Activated naive CD4-positive, alpha-beta T cell (primary cell): ENCODE measurements at places on chromosomes 16 and 17.

DNA sequence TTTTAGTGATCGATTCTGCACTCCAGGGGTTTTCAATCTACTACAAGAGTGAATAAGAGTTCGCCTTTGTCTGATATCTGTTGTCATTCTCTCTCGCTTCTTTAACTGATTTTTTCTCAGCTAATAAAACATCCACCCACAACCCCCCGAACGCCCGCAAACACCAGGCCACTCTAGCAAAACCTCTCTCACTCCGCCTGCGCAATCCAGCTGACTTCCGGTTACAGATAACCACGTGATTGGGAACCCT, 338 bp upstream of the RPL19 start:
- peak; percentile 71 for DNase-seq

- DNase-seq, result no peak
These were observed 490 bp downstream of the GID4 start for GRCh38 chr17:18039535-18040260.

- no peak for DNase-seq
These were observed 1.4 kb downstream of the NTN3 start for GRCh38 chr16:2472488-2472864.

DNA sequence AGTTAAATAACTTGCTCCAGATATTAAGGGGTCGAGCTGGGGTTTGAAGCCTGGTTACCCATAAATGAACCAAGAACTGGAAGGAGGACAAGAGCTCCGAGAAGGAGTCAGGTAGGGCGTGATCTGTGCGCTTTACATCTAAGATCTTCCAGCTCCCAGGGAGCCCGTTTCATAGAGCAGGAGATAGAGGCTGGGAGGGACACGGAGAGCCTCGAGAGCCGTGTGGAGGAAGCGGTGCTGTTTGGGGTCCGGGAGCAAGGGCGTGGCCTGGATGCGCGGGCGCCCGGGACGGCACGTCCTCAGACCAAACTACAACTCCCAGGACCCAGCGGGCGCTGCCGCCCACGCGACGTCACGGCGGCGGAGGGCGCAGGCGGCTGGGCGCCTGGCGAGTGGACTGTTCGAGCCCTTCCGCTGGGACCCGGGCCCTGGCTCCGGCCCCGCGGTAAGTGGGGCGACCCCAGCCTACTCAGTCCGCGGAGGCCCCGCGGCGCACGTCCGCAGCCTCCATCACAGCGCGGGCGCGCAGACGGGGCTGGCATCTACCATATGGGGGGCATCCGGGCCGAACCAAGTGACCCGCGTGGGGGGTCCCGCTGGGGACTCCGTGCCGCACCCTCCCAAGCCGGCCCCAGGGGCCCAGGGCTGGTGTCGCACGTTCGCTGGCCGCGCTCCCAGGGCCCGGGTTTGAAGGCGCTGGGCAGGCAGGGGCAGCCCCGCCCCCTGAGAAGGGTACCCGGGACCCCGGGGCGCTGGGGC, at the start of gene BCKDK:
Gene BCKDK (plus strand): TSS at position 352 of the 759 bp plus-strand sequence. CDS start 838 bp downstream, outside the sequence.
- DNase-seq, result peak; percentile 36

DNA sequence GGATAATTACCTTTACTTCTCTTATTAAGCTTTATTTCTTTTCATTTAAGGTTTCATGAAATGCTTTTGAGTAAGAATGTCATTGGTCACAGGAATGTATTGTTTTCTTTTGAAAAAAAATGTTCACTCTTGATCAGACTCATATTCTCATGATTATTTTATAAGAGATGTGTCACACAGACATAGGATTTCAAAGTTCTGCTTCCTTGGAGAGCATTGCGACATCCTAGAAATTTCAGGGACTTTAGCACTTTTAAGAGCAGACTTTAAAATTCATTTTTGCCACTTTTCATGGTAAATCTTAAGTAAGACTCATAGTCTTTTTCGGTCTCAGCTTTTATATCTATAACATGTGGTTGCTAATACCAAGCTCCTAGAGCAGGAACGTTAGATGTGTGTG, 314.7 kb downstream of the CDH8 start:
- DNase-seq, result no peak

DNA sequence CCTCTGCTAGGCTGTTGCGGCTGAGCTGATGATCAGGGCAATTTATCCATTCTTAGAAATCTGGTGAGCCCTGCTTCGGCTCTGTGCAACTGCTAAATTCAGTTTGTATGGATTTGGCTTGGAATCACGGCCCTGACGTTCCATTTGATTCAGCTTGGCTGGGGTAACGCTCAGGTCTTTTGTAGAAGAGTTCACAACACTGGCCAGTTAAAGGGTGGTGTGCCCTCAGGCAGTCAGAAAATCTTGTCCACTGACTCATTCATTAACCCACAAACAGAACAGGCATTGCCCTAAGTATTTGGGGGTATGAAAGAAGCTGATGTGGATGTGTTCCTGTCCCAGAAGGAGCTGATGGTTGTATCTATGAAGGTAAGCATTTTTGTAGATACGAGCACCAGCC, 53.9 kb downstream of the GNAO1 start:
- no peak for DNase-seq

- DNase-seq, result no peak
These were observed 260.7 kb upstream of the FOXF1 start for GRCh38 chr16:86249631-86250030.
